ENCODE measurements at places on chromosomes 5 and 9.

DNA sequence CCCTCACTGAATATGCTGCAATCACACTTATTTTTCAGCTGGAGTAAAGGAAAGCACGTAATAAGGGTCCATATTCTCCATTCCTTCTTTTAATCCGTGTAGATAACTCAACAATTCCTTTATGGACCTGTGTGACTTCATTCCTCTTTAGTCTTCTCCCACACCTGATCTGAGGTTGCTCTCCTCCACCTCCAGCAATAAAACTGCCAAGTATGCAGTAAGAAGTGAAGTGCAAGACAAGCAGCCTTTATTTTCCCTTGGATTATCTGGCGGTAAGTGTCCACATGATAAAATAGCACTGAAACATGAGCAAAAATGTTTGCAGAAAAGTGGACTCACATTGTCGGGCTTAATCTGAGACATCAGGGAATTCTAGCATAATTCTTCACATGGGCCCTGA is 13.8 kb downstream of the DEPDC1B start:
- DNase-seq: no peak

DNA sequence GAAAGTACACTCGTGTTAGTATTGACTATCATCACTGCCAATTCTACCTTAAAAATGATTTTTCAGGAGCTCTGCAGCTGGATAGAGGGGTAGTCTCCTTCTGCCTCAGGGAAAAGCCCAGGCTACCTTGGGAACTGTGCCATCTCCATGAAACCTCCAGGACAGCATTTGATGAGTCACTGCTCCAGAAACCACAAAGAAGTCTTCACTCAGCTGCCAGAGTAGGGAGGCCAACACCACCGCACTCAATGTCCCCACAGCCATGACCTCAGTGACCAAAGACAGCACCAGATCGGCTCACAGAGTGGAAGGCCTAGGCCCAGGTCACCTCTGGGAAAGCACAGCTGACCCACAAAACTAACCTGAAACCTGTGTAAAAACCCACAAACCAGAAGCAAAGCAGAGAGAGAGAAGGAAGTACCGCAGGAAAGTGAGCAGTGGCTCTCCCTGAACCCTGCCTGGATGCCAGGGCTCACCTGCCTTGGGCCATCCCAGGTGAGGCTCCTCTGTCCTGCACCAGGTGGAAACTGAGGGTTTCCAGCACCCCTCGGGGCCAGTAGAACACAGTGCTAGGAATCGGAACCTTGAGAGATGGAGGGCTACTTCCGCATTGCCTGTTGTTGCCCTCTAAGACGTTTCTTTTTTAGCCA is 30.0 kb downstream of the S1PR3 start:
- DNase-seq: no peak

DNA sequence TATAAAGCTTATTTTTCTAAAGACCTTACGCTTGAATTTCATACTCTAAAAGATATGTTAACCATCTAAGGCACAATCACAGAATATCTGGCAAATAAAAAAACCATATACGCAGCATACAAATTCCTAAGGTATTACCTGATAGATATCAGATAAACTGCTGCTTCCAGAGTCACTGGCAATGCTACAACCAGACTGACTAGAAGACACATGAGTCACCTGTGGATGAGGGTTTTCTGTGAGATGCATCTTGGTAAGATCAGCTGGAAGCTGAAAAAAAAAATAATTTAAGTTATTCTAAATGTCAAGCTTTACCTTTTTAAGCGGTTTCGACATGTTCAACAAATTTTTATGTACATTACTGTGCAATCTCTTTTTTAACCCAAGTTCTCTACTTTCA is 113.8 kb downstream of the RAPGEF6 start:
- DNase-seq: no peak

- DNase-seq: no peak
Observed at GRCh38 chr9:3576328-3576727, 50.5 kb upstream of the RFX3 start.

DNA sequence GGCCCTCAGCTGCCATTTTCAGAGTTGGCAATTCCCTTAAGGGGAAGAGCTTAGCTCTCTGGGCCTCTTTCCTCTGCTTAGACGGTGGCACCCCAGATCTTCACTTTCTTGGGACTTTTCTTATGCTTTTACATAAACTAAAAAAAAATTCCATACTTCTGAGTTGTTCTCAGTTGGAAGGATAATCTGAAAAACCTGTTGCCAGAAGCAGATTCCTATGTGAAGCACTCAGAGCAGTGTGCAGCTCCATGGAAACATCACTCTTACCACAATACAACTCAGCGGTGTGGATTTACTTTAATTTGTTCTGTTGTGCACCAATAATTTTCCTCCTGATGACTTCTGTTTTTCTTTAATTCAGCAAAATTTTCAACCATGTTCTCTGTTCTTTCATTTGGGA is 44.1 kb upstream of the MROH2B start:
- DNase-seq: no peak
